ENCODE measurements at places on chromosomes 1 and 21.

DNA sequence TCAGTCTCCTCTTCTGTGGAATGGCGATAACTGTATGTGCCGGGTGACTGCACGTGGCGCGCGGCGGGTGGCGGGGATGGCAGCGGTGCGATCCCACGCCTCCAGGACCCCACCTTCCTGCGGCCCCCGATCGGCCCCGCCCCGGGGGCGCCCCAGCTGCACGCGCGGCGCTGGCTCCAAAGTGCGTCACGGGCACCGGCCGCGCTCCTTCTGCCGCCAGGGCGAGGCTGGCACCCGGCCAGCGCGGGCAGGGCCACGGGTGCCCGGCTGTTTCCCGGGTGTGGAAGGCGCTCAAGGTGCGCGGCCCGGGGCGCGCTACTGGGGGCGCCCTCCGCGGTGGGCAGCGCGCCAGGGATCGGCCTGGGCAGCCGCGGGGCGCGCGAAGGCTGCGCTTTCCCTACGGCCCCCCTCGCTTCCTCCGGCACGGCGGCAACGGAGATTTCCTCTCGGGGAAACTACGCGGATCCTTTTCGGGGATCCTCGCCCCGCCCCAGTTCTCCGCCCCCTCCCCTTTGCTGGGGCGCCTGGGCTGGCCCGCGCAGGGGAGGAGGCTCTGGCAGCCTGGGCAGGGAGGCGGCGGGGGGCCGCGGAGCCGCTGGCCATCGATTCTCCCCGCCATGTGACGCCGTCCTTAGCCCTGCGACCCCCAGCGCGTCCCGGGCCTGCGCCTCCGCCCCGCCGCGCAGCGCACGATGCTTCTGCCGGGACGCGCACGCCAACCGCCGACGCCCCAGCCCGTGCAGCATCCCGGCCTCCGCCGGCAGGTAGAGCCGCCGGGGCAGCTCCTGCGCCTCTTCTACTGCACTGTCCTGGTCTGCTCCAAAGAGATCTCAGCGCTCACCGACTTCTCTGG is at the start of gene EVA1C:
Gene EVA1C, plus strand, starts transcription at position 545 of the 853 bp plus-strand sequence. Its CDS starts 148 bp downstream, at position 693.
- DNase-seq = peak; percentile 69

GRCh38 chr1:22652881-22653316 is at the start of gene C1QB:
TSS of gene C1QB (plus strand) at chr1:22653236. CDS start at chr1:22659463, 6,227 bp downstream.
- DNase-seq = no peak

DNA sequence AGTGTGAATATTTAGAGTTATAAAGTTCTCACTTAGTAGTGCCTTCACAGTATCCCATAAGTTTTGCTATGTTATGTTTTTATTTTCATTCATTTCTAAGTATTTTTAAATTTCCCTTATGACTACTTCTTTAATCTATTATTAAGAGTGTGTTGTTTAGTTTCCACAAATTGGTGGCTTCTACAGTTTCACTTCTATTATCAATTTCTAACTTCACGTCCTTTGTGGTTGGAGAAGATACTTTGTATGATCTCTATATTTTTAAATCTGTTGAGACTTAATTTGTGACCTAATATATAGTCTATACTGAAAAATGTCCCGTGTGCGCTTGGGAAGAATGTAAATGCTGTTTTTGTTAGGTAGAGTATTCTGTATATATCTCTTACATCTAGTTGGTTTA is 11.7 kb downstream of the CHIA start:
- no peak for DNase-seq

DNA sequence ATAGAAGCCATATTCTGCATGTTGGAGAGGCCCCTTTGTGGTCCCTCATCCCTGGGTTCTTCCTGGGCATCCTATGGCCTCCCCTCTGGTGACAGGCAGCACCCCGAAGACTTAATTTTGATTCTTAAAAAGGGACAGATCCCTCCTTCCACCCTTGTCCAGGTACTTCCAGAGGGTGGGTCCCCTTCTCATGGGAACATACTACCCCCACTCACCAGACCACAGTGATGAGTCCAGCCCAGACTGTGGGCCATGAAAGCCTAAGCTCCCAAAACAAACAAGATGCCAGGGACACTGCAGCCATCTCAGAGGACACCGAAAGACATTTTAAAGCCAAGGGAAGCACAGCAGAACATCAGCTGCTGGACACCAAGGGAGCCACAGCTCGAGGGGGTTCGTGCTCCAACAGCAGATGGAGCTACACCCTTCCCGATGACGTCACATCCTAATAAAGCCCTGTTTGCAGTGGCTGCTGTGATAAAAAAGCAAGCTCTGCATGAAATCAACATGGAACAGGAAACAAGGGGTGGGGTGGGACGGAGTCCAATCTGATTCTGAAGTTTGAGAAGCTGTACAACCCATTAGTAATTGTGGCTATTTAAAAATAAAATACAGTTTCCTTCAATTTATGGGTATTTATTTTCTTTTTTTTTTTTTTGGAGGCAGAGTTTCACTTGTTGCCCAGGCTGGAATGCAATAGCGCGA is 32.4 kb downstream of the GNB1 start:
- DNase-seq = peak; percentile 14

- no peak for DNase-seq
Measured at GRCh38 chr1:207867136-207868109, 43.5 kb downstream of the CD34 start.

GRCh38 chr1:27143401-27143800 is 11.5 kb downstream of the SLC9A1 start:
- DNase-seq = no peak

DNA sequence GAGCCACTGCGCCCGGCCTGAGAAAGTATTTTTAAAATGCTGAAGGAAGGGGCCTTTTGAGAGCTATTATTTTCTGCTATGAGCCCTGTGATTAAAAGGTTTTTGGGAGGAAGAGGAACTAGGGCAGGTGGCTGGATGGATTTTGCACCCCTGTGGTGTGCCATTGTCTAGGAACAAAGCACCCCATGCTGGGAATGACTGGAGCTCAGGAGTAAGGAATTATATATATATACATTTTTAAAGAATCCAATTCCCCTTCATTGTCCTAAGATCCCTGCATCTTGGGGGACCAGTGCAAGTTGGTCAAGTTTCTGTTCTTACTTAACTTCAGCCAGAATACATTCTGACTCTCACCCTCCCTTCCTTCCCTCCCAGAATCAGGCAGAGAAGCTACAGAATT is 91.6 kb downstream of the ZNF648 start:
- DNase-seq = no peak

DNA sequence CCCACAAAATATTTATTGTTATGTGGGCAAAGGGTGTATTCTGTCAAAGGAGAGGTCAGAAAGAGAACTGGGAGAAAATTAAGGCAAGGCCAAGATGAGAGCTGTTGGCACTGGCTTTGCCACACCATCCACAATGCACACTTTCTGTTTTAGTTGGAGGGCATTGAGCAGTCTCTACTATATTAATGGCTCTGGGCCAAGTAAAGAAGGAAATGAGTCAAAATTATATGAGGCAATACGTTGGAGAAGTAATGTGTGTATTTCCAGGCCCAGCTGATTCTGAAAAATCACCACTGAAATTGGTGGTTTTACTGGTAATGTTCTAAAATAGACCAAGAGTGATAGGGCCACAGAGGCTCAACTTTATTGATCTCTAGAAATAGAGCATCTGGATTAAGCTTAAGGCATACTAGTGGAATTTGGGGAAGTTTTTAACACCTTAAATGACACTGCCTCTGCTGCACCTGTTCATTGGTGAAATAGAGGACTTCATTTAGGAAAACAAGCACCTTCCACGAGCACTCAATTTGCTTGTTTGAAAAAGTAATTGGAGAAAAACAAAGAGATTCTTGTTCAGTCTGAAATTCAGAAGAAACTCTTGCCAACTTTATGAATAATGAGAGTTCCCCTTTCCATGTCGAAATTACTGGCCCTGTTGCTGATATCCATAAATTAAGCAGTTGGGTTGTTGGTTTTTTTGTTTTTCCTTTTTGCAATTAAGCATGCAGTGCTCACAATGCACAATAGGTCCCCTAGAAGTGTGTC is 424.9 kb downstream of the ADGRL2 start:
- DNase-seq = no peak

- DNase-seq = no peak
Measured at GRCh38 chr1:208223136-208223535, 21.0 kb downstream of the PLXNA2 start.

- DNase-seq = no peak
Measured at GRCh38 chr1:46285730-46286477, 17.5 kb downstream of the LRRC41 start.

DNA sequence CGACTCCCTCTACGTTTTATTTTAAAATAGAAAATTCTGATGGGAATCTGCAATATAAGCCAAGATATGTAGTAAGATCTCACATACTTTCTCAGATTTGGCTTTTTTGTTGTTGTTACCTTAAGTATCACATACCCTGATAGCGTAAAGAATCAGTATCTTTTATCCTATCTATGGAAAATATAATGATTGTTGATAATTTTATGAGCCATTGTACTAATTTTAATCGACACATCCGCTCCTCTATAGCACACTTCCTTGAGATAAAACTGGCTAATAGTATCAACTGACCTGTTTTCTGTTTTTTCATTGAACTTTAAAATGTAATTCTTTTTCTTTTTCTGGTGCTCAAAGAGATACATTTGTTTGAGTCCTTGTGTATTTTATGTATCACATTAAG is 118.7 kb downstream of the NFIA start:
- no peak for DNase-seq

All from T-helper 22 cell (primary cell).